ENCODE measurements at places on chromosomes 7 and 10. TPM values are rescaled to one million over a fixed set of nuclear protein-coding genes. Genes with fewer than 3 reads are reported as not detected.

- no peak for DNase-seq
Observed at GRCh38 chr7:69858471-69858870, 260.2 kb downstream of the AUTS2 start.

- no peak for DNase-seq
Observed at GRCh38 chr10:21529032-21529910, 3.8 kb upstream of the SKIDA1 start.

DNA sequence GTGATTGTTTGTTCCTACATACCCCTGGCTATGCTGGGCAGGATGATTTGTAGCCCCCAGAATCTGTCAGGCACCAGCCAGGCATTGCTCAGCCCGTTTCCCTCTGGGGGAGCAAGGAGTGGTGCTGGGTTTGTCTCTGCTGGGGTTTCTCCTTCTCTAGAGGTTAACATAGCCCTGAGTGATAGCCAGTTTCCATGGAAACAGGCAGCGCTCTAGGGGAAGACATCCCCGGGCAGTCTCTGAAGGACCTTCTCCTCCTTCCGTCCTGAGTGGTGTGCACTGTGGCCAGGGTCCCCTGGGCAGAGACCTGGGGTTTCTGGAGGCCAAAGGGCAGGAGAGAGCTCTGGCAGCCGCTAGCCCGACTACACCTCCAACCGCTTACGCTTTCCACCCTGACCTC lies 50.6 kb upstream of the LRRC4 start:
- DNase-seq = no peak

- no peak for DNase-seq
Observed at GRCh38 chr7:157027568-157028198, 17.2 kb upstream of the MNX1 start.

DNA sequence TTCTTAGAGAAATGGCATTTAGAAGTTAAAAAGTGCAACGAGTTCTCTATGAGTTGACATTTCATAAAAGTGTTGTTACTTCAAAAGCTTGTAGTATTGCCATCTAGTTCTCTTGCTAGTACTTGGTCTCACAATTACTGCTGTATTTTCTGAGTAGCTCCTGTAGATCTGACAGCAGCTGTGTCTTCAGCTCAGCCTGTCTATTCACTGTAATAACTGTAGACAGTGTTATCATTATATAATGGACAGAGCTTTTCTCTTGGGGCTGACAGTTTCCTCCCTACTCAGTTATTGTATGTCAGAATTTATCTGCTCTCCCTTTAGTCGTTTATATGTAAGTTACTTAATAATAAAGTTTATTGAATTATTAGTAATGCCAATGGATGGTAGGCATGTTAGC lies 388.7 kb upstream of the VSTM2A start:
- no peak for DNase-seq

DNA sequence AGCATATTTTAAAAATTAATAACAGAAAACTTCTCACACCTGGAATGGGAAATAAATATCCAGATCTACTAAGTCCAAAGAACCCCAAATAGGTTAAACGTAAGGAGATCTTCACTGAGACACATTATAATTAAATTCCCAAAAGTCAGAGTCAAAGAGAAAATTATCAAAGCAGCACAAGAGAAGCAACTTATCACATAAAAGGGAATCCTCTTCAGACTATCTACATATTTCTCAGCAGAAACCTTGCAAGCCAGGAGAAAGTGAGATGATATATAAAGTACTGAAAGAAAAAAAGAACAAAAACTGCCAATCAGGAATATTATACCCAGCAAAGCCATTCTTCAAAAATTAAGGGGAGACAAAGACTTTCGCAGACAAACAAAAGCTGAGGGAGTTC lies 756.4 kb downstream of the SUGCT start:
- DNase-seq = no peak

DNA sequence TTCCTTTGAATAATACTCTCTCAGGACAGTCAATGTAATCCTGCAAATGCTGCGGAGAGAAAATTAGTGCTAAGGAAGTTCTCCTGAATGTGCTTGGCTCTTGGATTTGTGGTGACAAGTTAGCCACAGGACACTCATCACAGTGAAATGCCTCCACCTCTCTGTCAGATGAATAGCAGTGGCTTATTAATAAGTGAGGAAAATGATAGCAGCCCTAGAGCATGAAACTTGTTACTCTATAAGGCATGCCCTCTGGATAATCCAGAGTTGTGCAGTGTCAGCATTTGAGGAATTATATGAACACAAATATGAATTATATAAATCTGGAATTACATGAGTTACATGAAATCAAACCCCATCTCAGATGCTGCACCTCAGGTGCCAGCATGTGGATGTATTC lies 23.5 kb upstream of the TBX20 start:
- no peak for DNase-seq

DNA sequence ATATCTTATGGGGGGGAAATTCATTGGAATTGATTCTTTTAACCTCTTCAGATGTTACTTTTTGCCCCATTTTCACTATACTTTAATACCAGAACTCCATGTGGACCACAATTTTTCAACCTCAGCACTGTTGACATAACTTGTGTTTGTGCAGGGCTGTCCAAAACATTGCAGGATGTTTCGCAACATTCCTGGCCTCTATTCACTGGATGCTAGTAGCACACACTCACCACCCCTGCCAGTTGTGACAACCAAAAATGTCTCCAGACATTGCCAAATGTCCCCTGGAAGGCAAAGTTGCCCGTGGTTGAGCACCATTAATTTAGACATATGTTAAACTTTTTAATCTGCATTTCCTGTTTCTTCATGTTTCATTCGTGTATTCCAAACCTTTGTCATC lies 234.7 kb downstream of the GFRA1 start:
- DNase-seq = no peak

GRCh38 chr7:106182904-106183303 lies 70.8 kb upstream of the SYPL1 start:
- no peak for DNase-seq

DNA sequence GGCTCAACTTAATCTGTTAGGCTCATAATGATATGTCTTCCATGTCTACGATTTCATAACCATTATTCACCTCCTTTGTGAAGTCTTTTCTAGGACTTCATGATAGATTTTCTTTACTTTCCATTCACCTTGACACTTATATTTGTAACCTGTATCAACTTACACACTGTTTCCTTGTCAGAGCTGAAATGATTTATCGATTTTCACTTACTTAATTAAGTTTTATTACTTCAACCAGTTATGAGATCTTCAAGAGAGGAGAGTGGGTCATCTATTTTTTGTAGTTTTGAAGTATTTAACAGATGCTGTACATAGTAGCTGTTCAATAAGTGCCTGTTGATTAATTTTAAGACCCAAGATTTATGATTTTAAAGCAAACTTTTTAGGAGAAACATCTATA lies 37.4 kb downstream of the VTI1A start:
- no peak for DNase-seq

DNA sequence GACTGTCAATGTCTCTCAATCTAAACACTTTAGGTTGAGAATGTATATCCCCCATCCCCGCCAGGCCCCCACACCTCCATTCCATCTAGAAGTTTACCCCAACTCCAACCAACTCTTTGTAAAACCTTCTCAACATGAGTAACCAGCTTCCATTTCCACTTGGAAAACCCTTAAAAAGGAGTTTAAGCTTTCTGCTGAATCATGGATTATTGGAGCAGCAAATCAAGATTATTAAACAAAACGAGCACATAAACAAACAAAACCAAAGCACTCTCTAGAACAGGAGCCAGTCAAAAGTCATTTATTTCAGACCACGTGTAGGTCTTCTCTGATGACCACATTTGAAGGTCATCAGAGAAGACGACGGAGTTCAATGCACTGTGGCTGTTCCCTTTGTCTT lies 213.5 kb downstream of the FANK1 start:
- no peak for DNase-seq

GRCh38 chr7:129754406-129754805 lies 142.9 kb downstream of the NRF1 start:
- no peak for DNase-seq

DNA sequence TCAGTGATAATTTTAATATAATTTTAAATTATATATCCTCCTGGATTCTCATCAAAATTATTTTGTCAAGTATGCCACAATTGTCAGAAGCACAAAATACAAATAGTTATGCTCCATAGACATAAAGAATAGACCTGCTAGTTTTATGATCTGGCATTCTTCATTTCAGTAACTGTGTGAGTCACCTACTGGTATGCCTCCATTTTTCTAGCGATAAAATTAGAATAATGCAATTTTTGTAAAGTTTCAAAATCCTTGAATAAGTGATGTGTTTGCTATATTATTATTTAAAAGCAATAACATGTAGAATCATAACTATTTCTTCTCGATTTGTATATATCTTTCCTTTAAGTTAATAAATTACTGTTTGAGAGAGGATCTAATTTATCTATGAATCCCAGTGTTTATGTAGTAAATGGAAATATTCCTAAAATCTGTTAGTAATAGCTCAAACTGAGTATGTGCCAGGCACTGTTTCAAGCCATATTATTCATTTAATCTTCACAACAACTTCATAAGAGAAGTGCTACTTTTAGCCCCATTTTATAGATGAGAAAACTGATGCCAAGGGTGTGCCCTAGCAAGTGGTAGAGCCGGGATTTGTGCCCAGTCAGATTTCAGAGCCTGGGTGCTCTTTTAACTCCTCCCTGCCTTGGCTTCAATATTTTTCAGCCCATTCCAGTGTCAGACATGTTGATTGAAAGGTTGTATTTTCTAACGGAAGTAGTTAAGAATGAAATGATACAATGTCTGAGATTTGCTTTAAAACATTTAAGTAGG lies 38.4 kb downstream of the NET1 start:
- no peak for DNase-seq

DNA sequence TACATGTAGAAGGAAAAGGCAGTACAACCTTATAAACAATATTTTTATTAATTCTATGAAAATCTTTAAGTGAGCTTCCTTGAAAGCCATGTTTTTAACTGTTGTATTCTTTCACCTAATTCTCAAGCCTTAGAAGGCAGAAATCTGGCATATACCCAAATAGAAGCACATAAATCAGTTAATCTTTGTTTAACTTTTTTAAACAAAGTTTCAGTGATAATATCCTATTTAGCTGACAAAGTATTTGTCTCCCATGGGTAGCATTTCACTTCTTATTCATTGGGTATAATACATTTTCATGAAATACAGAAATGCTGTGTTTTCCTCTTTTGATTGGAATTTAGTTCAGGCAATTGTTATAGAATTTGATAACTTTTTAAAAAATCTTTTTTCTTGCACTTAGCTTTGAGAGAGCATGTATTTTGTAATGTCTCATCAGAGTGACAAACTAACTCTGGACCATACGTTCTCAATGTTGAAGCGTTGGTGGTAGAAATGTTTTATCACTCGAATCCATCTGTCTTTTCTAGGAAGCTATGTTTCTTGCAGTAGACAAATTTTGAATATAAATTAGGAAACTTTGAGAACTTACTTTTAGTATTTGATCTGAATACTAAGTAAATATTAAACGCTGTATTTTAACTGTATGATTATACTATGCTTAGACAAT lies 78.1 kb downstream of the CREM start:
- no peak for DNase-seq

- no peak for DNase-seq
Observed at GRCh38 chr7:42572056-42572455, 335.0 kb upstream of the GLI3 start.

GRCh38 chr10:131690805-131691239 lies 210.0 kb upstream of the PPP2R2D start:
- DNase-seq = no peak

GRCh38 chr7:3722396-3722922 lies 421.4 kb downstream of the SDK1 start:
- DNase-seq = no peak

NODAL gene
- not detected for total RNA-seq

KCTD7 gene
- 20.6 TPM for total RNA-seq

C10orf67 gene
- not detected for total RNA-seq

CUZD1 gene
- not detected for total RNA-seq

TDRD1 gene
- not detected for total RNA-seq

CLCN1 gene
- not detected for total RNA-seq

UNC5B gene
- 24.3 TPM for total RNA-seq

CASD1 gene
- total RNA-seq = 17.7 TPM

OR2A42 gene
- not detected for total RNA-seq

PMS2 gene
- total RNA-seq = 15.2 TPM
